ENCODE measurements at places on chromosomes 12 and 14. TPM values are rescaled to one million over a fixed set of nuclear protein-coding genes. Genes with fewer than 3 reads are reported as not detected.

GRCh38 chr12:4164559-4165558 lies 108.7 kb upstream of the CCND2 start:
- peak overlapping the region; percentile 60 for H3K27ac ChIP-seq
- peaks cover 6% of the 10 kb centered on the region for H3K4me1 ChIP-seq
- no peaks in the 10 kb centered on the region for H3K36me3 ChIP-seq
- H3K27me3 ChIP-seq: no peaks in the 10 kb centered on the region
- H3K4me3 ChIP-seq: peak overlapping the region; percentile 24
- peak; percentile 11 for DNase-seq

- no peaks in the 10 kb centered on the region for H3K36me3 ChIP-seq
- H3K27ac ChIP-seq: no peak overlapping the region
- no peaks in the 10 kb centered on the region for H3K27me3 ChIP-seq
- no peaks in the 10 kb centered on the region for H3K4me1 ChIP-seq
These were observed 61.1 kb upstream of the DAAM1 start for GRCh38 chr14:59127437-59127732.

DNA sequence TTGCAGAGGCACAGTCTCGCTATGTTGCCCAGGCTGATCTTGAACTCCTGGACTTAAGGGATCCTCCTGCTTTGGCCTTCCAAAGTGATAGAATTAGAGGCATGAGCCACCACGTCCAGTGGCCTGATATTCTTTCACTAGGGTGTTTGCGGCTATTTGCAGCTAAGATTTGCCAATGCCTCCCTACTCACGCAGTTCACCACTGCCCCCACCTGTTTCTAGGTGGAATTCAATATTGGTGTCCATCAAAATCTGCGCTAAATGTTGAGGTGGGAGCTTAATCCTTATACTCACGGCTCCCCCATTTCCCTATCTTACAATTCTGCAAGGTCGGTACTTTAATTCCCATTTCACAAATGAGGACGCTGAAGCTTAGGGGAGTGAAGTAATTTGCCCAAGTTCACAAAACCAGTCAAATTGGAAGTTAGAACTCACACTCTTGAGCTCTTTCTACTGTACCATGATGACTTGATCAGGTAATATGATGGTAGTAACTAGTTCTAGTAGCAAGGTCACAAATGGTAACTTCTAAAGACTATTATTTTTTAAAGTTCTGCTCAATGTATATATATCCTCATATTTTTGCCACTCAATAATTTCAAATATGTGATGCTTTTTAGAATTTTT lies 22.1 kb upstream of the LRRC9 start:
- no peaks in the 10 kb centered on the region for H3K4me1 ChIP-seq
- no peak overlapping the region for H3K27ac ChIP-seq
- DNase-seq: no peak

GRCh38 chr14:95692109-95692508 lies 5.9 kb downstream of the TCL1B start:
- H3K27ac ChIP-seq: no peak overlapping the region
- DNase-seq: no peak
- H3K36me3 ChIP-seq: no peaks in the 10 kb centered on the region
- no peaks in the 10 kb centered on the region for H3K27me3 ChIP-seq
- peaks cover 36% of the 10 kb centered on the region for H3K4me1 ChIP-seq

DNA sequence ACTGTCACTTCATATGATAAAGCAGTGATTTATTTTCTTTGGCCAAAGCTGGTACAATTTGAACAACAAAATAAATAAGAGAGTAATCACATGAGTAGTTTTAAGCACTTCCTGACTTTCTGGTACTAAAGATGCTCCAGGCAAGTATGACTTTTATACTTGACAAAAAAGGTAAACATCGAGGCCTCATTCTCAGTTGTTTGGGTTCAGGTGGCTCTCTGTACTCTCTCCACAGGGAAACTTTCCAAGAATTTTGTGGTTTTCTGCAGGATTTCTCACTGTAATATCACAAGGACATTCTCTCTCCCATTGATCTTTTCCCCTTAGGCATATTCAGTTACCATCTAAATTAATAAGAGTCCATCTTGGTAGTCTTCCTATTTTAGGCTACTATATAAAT lies 26.6 kb upstream of the KCNC2 start:
- H3K36me3 ChIP-seq: no peaks in the 10 kb centered on the region
- H3K27ac ChIP-seq: no peak overlapping the region
- H3K4me1 ChIP-seq: no peaks in the 10 kb centered on the region
- no peaks in the 10 kb centered on the region for H3K27me3 ChIP-seq

MMP19 gene
- 9.8 TPM for total RNA-seq

AQP5 gene
- total RNA-seq: not detected

ISM2 gene
- total RNA-seq: not detected
